ENCODE measurements at places on chromosomes 11 and 22.

DNA sequence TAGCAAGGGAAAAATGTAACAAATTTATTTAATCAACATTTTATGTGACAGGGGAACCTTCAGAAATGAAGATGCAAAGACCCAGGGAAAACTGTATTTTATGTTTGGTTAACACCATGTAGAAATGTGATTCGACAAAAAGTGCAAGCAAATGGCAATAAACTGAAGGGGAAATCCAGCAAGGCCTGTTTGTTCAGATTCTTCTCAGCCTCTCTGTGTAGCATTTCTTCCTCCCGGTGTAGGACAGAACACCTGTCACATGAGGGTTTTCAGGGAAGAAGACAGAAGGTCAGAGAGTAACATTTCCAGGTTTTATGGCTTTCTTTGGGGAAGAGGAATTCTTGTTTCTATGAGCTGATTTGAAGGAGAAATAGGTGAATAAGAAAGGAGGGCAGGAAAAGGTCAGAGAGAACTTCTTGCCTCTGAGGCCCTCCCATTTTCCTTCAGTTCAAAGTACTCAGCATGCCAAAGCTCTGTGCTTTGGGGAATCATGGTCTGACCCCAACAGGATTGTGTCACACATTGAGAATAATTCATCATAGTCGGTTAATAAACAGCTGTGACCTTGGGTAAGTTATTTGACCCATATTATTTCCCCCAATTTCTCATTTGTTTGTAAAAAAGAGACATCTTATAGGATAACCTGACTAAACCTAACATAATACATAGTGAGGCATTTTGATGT lies 45.5 kb upstream of the ME3 start:
- no peak for DNase-seq

DNA sequence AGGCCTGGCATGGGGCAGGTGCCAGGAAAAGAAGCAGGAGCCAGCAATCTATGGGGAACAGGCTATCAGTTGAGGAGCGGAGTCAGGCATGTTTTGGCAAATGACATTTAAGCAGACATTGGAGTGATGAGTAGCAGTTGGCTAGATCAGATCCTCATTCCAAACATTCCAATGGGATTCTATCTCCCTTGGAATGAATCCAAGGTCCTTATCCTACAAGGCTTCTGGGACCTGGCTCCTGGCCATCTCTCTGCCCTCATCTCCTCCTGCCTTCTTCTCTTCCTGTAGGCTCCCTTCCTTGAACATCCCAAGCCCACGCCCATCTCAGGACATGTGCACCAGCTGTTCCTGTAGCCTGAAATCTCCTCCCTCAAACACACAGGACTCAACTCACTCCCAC lies 1074.5 kb downstream of the TBC1D22A start:
- DNase-seq, result no peak

DNA sequence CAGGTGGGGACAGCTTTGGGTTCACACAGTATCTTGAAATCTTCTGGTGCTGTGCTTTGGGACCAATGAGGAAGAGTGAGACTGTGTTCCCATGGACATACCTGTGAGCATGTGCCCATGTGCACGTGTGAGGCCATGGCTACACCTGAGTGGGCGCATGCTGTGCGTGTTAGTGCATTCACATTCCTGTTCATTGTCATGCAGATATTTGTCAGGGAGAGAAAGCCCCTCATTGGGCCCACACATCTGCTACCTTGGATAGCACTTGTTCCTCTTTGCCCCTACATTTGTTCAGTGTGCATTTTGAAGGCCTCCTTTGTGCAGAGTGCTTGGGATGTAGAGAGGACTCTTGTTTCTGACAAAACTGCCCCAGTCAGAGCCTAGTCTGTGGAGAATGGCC lies 154.3 kb upstream of the E2F8 start:
- no peak for DNase-seq

- no peak for DNase-seq
These were observed 15.9 kb downstream of the MOGAT2 start for GRCh38 chr11:75733431-75734107.

DNA sequence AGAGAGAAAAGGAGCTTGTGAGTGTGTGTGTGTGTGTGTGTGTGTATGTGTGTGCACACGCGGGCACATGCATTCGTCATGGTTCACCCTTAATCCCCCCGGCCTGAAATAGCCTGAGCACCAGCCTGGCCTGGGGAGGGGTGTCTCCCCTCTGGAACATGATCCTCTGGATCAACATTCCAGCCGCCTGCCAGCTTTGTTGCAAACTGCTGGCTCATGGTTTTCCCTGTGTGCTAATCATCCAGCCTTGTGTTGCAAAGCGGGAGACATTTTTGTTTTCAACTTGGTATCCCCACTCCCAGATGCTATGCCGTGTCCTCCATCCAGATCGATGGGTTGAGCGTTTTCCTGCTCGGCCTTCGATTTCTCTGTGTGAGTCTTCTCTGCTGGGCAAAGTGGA lies 94.3 kb downstream of the FEZ1 start:
- no peak for DNase-seq

DNA sequence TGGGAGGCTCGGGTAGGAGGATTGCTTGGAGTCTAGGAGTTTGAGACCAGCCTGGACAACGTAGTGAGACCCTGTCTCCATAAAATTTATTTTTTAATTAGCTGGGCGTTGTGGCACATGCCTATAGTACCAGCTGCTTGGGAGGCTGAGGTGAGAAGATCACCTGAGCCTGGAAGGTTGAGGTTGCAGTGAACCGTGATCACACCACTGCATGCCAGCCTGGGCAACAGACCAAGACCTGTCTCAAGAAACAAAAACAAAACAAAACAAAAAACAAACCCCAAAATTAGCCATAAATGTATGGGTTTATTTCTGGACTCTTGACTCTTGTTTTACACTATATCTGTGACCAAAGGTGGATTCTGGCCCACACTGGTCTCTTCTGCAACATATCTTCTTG lies 41.6 kb downstream of the EIF3F start:
- DNase-seq, result no peak

DNA sequence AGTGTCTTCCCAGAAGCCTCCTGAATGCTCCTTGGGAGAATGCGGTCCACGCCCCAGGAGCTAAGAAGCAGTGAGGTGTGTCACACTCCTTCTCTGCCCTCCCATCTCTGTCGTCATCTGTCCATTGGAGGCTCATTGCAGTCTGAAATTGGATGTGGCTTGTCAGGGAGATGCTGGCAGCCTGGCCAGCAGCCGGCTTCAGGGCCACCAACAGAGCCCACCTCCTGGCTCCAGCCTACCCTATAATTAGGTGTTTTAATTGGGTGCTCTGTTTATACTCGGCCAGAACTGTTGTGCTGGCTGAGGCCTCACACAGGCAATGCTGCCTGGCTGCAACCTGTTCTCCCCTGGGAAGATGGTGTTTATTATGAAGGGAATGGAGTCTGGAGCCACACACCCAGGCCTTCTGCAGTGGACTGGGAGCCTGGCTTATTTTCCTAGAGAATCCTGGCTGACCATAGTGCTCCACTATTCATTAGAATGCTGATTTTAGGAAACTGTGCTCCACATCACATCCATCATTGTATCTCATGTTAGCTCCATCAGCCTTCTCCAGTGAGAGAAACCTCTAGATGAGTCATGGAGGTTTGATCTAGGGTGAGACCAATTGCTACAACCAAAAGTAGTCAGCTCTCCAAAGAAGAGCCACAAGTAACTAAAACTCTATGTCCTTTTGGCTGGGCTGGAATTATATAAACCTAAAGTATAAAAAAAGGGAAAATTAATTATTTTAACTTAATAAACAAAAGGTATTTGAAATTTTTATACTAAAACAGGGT lies 86.8 kb upstream of the CRTAM start:
- no peak for DNase-seq

- DNase-seq, result no peak
These were observed 385.6 kb upstream of the LRRC4C start for GRCh38 chr11:41845066-41845465.

- no peak for DNase-seq
These were observed 15.4 kb upstream of the TUBA8 start for GRCh38 chr22:18095101-18095805.

GRCh38 chr22:31969789-31970489 lies 25.6 kb downstream of the YWHAH start:
- DNase-seq, result peak; percentile 45

DNA sequence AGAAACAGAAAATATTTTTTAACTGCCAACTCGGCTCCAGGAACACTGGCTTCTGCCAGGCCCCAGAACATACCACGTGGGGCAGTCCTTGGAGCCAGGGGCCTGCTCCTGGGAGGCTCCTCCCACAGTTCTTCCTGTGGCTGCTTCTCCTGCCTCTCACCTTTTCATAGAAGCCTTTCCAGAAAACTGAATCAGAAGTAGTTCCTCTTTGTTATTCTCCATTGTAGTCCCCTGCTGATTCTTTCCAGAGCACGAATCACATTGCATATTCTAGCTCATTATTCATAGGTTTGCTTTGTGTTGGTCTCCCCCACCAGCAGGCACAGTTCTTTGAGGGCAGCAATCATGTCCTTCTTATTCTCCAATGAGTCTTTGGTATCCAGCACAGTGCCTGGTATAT lies 106.0 kb downstream of the EFCAB6 start:
- DNase-seq, result no peak

GRCh38 chr11:57240757-57241156 lies 3.7 kb upstream of the APLNR start:
- DNase-seq, result no peak

GRCh38 chr11:107689317-107690202 lies 22.3 kb downstream of the SLN start:
- DNase-seq, result peak; percentile 17

- no peak for DNase-seq
These were observed 48.7 kb upstream of the LRRC32 start for GRCh38 chr11:76719281-76719680.

DNA sequence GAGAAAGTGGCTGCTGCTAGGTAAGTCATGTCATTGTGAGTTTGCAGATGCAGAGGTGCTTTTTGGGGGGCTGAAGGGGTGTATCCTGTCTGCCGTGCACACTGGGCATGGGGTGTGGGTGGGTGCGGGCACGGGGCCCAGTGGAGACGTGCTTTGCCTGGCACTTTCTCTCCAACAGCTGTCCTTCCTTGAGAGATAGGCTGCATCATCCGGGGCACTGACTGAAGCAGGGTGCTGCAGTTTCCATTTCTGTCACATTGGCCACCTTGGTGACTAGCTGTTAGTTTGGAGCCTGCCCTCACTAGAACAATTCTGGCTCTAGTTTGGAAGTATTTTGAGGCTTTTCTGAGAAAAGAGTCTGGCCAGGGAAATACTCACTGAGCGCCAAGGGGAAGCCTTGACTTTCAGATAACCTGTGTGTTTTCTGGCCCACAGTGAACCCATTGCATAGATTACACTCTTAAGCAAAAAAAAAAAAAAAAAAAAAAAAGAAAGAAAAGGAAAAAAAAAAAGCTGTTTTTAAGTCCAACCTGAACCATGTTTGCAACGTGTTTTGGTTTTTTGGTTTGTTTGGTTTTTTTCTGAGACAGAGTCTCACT lies 219.2 kb downstream of the NAV2 start:
- no peak for DNase-seq

DNA sequence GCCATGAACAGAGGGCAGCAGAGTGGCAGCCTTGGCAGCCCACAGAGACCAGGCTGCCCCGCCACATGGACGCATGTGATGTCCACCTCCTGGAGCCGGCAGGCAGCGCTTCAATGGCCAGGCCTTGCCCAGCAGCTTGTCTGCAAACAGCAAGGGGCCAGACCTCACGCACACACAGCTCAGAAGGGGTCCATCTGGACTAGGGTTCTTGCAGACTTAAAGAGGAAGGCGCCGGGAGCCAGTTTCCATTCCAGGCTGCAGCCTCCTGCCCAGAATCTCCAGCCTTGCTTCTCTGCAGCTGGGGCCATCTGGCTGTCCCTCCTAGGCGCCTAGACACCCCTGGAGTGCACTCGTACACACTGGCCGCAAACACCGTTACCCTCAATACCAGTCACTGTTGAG lies 91.9 kb upstream of the TMEM45B start:
- no peak for DNase-seq

DNA sequence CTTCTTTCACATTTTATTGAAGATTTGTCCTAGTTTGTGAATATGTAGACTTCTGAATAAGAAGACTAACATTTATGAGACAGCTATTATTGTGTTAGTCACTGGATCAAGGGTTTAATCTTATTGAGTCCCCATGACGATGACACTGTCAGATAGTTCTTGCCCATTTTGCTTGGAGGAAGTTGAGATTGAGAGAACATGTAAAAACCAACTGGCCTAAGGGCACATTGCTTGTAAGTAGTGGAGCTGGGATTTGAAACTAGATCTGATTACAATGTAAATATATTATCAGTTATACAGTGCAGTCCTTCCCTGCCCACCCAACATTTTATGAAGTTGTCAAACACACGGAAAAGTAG lies 134.7 kb downstream of the HIPK3 start:
- DNase-seq, result no peak

- no peak for DNase-seq
These were observed 51.6 kb upstream of the ADSL start for GRCh38 chr22:40294696-40295095.

- no peak for DNase-seq
These were observed 496.2 kb upstream of the CCDC90B start for GRCh38 chr11:83782329-83782728.

GRCh38 chr11:68998390-68998911 lies 14.6 kb downstream of the MRGPRF start:
- DNase-seq, result no peak

DNA sequence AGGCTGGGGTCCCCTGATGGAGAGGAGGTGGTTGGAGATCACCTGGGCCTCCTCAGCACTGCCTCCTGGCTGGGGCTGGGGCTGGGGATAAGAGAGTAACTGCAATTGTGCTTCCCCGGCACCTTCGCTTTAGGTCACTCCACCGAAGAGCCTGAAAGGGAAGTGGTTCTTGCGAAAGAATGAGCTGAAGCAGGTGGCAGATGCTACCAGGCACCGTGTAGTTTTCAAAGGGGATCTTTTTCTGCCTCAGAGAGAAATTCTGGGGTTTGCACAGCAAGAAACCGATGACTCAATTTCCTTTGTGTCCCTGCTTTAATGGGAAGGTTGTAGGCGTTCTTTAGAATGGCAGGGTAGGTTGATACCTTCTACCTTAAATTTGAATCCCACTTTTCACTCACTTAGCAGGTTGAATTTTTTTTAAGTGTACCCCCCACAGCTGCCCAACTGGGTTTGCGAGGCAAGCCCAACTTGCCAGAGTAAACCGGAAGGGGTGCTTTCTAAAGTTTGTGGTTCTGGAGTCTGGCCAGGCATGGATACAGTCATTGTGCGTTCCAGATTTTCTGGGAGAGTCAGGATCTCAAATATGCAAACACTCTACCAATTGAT lies 5.3 kb downstream of the CD44 start:
- DNase-seq, result peak; percentile 35

GRCh38 chr11:108511851-108512474 lies 13.8 kb upstream of the POGLUT3 start:
- no peak for DNase-seq

DNA sequence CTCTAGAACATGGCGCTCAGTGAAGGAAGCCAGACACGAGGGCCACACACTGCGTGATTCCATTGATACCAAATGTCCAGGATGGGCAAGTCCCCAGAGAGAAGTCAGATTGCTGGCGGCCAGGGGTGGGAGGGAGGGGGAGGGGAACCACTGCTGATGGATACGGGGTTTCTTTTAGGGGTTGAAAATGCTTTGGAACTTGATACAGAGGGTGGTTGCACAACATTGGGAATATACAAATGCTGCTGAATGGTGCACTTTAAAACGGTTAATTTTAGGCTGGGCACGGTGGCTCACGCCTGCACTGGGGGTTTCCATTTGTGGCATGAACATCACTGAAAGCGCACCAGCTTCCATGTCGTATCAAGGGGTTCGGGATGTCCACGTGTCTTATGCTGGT lies 5.1 kb downstream of the TSPO start:
- no peak for DNase-seq

All from stimulated activated CD4-positive, alpha-beta T cell treated with anti-CD3 and anti-CD28 coated beads, Interleukin-15, amount 100 ng/mL, for 1 hour (primary cell).